ENCODE measurements at places on chromosomes 1 and 21. TPM values are rescaled to one million over a fixed set of nuclear protein-coding genes. Genes with fewer than 3 reads are reported as not detected.

GRCh38 chr1:212485913-212486618, 53.3 kb downstream of the NENF start:
- DNase-seq: no peak

GRCh38 chr1:47161298-47162040, 24.2 kb downstream of the CYP4A22 start:
- DNase-seq: no peak

GRCh38 chr1:208521534-208521933, 277.4 kb upstream of the PLXNA2 start:
- DNase-seq: no peak

The RAB3B gene
- total RNA-seq: 0.03 TPM

GRCh38 chr1:82979593-82980236, 1019.2 kb downstream of the TTLL7 start:
- DNase-seq: no peak

DNA sequence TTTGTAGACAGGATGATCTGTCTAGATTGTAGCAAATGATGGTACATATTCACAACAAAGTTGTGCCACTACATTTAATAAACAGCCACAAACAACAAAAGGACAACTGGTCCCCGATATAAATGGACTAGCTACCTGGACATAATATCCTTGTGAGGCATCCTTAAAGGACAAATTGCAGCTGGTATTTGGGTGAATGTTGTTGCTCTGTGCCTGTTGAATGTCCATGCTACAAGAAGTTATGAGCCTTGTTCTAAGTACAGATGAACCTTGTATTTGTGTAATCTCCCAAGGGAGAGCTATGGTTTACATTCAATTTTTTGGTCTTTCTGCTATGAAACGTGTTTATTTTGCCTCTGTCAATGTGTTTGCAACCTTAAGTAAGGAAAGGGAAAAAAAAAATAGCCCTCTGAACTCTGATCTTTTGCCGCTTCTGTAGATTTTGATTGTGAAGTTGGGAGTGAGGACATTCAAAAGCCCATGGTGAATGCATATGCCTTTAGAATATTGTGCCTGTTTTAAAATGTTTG, 26.5 kb downstream of the SFT2D2 start:
- no peak for DNase-seq

The CFAP410 gene
- 23.7 TPM for total RNA-seq

DNA sequence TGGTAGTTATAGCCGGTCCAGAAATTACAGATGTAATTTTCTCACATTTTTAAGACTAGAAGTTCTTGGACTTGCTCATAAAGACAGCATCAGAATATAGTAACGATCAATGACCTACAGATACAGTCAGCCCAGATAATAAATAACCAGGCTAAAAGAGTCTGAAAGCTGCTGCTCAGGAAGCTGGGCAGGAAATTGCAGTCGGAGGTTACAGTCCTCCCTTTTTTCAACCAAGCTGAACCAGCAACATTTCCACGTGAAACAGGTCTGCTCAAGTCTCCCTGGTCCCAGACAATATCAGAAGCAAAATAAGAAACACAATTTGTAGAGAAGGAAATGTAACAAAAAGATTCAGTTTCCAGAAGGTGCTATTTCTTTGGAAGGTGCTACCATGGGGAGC, 457.4 kb downstream of the SIPA1L2 start:
- no peak for DNase-seq

GRCh38 chr21:40668555-40669275, 178.2 kb downstream of the DSCAM start:
- DNase-seq: no peak

The NDUFS2 gene
- 92.8 TPM for total RNA-seq

DNA sequence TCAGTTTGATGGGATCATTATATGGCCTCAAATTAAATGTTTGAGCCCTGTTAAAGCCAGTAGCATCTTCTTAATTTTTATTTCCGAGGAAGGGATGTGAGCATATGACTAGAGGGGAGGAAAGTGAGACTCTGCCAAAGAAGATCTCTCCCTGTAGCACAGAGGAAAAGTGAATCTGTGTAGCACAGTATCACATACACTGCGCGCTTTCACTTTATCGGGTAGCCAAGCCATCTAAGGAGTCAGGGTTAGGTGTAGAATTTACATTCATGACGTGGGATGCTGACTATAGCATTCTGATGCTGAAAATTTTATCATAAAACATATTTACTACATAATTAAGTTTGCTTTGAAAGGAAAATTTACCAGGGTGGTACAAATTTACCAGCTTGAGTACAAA, 24.0 kb downstream of the LRRC8D start:
- DNase-seq: no peak

The DMBX1 gene
- total RNA-seq: 0.11 TPM

The TOR1AIP2 gene
- total RNA-seq: 45.6 TPM

GRCh38 chr1:211816586-211816985, 14.0 kb downstream of the LPGAT1 start:
- no peak for DNase-seq

The ENAH gene
- total RNA-seq: not detected

- DNase-seq: no peak
Observed at GRCh38 chr21:28979092-28979491, 13.6 kb downstream of the LTN1 start.

DNA sequence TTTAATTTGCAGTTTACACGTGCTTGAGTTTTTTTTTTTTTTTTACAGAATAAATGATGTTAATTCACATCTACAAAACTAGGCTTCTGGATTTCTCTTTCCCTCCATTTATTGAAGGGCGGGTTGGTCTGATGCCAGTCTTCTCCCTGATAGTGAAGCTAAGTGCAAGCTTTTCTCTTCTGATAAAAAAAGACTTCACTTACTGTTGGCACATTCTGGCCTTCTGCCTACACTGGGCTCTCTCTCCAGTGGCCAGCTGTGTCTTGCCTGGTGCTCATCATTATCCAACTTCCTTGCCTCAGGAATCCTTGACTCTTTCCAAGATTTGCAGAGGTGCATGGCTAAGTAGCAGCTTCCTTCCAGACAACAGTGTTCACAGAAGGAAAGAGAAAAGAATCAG, 7.6 kb upstream of the RAP1A start:
- DNase-seq: no peak

DNA sequence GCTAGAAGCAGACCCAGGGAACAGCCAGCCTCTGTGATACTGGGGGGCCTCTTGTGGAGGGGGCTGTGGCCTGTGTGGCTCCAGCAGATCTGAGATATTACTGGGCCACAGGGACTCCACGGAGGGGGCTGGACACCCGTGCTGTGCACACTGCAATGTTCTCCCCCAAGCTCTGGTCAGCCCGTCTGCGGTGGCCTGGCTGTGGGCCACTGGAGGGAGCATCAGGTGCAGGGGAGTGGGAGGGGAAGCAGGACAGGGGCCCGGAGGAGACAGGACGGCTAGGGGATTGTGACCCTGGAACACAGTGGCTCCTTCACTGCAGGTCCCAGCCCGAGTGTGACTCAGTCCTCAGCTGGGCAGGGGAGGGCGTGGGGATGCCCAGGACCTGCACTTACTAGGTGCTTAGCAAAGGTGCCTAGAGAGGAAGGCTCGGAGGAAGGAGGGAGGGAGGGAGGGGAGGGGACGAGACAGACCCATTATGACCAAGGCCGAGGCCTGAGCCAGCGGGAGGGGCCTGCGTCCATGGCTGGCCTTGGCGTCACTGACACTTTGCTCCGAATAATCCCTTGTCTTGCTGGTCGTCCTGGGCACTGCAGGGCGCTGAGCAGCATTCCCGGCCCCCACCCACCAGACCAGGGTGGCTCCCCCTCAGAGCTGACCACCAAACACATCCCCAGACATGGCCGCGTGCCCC, 44.2 kb downstream of the PRDM16 start:
- DNase-seq: no peak

GRCh38 chr1:248013229-248013710, at the start of gene OR2L5:
Gene OR2L5 (plus strand): TSS chr1:248013660. CDS start chr1:248021948, 8,288 bp downstream.
- no peak for DNase-seq

DNA sequence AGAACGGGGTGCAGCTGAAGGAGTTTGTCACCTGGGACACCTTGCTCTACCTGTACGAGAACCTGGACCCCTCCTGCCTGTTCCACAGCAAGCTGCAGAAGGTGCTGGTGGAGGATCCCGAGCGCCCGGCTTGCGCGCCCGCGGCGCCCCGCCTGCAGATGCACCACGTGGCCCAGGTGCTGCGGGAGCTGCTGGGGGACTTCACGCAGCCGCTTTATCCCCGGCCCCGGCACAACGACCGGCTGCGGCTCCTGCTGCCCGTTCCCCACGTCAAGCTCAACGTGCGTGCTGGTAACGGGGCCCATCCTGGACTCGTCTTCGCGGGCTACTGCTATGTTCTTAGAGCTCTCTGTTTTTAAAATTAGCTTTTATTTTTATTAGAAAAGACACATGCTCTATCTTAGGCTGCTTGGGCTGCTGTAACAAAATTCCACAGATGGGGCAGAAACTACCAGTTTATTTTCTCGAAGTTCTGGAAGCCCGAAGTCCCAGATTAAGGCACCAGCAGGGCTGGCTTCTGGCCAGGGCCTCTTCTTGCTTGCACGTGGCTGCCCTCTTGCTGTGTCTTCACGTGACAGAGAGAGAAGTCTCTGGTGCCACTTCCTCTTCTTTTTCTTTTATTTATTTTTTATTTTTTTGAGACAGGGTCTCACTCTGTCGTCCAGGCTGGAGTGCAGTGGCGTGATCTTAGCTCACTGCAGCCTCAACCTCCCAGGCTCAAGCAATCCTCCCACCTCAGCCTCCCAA, 38.1 kb downstream of the TRPM2 start:
- no peak for DNase-seq

The PDZK1IP1 gene
- total RNA-seq: not detected

DNA sequence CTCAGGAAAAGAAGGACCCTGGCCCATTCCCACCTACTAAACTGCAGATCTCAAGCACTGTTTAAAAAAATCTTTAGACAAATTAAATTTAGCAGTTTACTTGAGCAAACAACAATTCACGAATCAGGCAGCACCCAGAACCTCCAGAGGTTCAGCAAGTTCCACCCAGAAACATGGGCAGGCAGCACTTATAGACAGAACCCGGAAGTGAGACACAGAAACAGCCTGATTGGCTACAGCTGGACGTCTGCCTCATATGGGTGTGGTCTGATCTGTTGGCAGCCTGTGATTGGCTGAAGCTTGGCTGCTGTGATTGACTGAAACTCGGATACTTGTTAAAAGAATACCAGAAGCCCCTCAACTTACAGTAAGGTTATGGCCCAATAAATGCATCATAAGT, 34.7 kb upstream of the COL6A2 start:
- no peak for DNase-seq

- no peak for DNase-seq
Observed at GRCh38 chr1:44220001-44220751, 6.9 kb downstream of the DMAP1 start.

The GBP4 gene
- 61.9 TPM for total RNA-seq

The HMCN1 gene
- total RNA-seq: 0.55 TPM

DNA sequence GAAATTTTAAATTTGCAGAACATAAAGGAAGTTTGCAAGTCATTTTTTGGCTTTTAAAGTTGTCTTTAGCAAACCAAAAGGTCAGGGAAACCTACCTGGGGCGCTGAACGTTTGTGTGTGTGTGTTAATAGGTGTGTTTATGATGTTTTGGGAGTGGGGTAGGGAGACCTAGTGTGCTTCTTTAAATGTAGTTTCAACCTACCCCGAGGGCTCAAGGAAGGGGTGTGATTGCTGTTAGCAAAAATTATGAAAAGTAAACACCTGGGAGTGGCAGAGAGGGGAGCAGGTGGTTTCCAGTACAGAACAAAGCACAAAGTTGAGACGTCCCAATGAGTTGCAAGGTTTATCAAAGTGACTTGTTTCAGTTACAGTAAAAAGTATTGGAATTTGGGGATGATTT, 58.7 kb upstream of the WDR26 start:
- DNase-seq: no peak

The OR2T2 gene
- total RNA-seq: not detected

DNA sequence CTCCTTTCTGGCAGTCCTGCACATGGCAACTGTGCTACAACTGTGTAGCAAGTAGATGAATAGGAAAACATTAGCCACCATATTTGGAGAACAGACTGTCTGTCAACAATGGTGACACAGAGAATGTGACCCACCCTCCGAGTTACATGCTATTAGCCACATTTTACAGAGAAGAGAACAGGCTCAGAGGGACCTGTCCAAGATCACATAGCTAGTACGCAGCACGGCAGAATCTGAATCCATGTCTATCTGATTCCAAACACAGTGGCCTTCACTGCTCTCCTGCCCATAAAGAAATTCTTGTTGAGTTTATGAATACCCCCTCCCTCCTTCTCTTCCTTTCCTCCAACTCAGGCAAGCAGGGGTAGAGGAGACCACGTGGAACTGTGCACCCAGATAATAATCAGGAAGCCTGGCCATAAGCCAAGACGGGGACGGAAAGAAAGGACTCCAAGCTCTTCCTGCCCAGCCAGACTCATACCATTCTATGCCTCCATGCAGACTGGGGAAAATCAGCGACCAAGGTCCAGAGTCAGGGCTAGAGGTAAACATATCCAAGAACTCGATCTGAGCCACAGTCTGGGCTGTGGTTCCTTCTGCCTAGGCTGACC, 78.8 kb downstream of the TRABD2B start:
- DNase-seq: no peak

The BRDT gene
- total RNA-seq: not detected

- DNase-seq: no peak
Observed at GRCh38 chr1:236920286-236920894, 83.9 kb downstream of the MT1HL1 start.

GRCh38 chr1:192892934-192893333, 84.1 kb downstream of the RGS2 start:
- no peak for DNase-seq

GRCh38 chr1:20663365-20663764, 2.2 kb upstream of the DDOST start:
- DNase-seq: no peak

- no peak for DNase-seq
Observed at GRCh38 chr1:27099135-27099586, 55.8 kb downstream of the SLC9A1 start.

DNA sequence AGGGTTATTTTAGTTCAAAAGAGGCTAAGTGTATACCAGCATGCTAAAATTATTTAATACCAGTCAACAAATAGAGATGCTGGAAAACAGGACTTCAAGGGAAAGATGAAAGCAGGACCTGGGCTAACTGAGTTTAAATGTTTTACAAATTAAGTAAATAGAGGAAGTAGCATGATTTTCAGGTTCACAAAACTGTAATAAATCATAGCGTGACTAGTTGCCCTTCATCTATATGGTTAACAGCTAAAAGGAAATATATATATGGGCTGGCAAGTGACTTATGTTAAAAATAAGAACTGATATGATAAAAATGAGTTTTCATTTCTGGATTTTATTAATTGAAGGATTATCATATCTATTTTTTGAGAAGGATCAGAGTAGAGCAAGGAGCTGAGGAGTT, 25.6 kb downstream of the DPYD start:
- no peak for DNase-seq

DNA sequence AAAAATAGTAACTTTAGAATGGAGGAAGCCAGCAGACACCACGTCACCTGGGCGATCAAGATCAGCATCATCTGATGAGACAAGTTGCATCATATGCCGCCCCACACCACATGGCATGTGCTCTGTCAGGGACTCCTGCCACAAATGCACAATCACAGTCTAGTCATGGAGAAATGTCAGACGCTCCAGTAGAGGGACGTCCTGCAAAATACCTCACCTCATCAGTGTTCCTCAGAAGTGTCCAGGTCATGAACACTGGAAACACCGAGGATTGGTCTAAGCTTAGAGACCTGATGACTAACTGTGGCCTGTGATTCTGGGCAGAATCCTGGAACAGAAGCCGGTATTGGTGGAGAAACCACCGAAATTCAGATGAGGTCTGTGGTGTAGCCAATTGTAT, 14.3 kb downstream of the ADARB1 start:
- DNase-seq: no peak

- no peak for DNase-seq
Observed at GRCh38 chr1:33149453-33150190, 32.2 kb downstream of the TRIM62 start.

GRCh38 chr21:35428001-35428320, 378.9 kb upstream of the RUNX1 start:
- DNase-seq: no peak

The CLIC6 gene
- 0.42 TPM for total RNA-seq

The MYBPH gene
- total RNA-seq: not detected
